ENCODE measurements at places on chromosomes 1 and 21.

DNA sequence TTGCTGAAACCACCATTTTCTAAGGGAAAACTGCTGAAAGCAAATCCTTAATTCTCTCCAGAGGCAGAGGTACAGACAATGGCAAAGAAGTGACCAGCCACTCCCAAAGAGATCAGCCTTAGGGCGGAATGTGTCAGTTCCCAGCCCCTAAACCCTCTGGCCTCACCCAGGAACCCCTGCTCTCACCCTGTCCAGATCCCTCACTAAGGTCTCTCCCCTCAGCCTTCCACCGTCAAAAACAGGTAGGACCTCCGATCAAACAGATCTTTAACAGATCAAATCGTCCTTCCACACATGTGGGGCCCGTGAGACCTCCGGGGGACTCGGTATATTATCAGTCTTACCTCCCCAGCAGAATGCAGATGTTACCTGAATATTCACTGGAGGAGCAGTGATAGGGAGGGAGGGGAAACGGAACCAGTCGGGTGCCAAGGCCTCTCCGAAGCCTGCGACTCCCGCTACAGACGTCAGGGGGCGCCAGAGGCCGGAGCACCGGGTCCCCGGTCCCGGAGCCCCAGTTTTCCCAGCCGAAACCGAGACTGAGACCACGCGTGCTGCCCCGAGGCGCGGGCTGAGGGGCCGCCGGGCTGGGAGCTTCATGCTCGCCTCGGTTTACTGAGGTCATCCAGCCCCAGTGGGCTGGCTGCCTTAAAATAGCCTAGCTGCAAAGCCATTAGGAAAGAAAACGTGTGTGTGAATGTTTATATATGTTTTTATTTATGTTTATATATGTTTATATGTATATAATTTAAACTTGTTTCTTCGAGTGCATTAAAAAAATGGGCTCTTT lies 23.6 kb downstream of the GPA33 start:
- DNase-seq: peak; percentile 78

- no peak for DNase-seq
These were observed 182.3 kb downstream of the KCTD3 start for GRCh38 chr1:215749414-215749813.

DNA sequence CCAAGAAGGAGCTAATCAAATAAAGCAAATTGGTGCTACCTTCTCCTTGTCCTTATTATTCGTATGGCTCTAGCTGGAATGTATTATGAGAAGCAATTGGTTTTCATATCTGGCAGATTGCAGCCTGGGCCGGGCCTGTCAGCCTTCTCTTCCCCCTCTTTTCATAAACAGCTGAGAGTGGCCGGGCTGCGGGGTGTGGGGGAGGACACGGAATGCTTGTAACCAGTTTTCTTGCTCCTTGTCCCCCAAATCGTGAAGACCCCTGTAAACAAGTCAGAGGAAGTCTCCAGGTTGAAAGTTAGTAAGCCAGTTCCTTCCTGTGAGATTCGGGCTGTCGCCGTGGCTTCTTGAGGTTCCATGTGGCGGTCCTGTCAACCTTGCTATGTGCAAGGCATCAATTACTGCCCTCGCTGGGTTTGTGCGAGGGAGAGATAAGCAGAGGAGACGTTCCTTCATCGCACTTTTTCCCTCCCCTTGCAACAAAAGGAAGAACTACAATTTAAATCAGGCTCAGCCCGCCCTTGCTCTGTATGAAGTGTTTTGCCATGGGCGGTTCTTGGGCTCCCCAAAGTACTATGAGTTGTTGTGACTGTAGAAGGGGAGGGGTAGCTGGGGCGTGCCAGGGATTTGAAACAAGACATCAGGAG lies 450.7 kb downstream of the CAMTA1 start:
- no peak for DNase-seq

GRCh38 chr1:33141781-33142180 lies 40.1 kb downstream of the TRIM62 start:
- DNase-seq: no peak

- DNase-seq: peak; percentile 76
These were observed 331.6 kb downstream of the SRGAP2C start for GRCh38 chr1:121516234-121516967.

DNA sequence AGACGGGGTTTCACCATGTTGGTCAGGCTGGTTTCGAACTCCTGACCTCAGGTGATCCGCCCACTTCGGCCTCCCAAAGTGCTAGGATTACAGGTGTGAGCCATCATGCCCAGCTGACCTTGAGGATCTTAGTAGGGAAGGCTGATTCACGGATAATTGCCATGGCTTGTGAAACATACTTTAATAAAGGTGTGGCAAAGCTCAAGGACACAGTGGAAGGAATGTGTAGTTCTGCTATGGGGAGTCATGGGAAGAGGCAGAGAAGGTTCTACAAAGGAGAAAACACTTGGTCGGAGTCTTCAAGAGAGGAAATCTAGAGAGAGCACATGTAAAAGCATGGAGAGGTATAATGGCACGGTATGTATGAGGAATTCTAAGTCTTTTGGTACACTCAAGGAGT lies 12.7 kb upstream of the PTCH2 start:
- DNase-seq: no peak

DNA sequence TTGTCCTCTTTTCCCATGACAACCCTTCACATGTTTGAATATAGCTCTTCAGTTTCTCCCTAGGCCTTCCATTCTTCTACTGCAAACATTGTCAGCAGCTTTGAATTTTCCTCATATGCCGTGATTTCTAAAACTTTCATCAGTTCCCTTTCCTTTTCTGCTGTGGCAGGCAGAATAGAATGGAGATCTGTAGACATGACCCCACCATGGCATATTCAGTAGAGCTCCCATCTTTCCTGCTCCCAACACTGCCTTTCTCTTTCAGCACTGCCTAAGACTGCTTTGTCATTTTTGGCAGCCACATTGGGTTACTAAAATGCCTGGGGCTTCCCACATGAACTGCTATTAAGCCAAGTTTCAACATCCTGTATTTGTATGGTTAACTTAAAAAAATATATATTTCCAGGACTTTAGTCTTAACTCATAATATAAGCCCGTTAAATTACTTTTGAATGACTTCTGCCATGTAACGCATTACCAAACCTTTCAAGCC lies 60.9 kb downstream of the TBX19 start:
- DNase-seq: peak; percentile 46

DNA sequence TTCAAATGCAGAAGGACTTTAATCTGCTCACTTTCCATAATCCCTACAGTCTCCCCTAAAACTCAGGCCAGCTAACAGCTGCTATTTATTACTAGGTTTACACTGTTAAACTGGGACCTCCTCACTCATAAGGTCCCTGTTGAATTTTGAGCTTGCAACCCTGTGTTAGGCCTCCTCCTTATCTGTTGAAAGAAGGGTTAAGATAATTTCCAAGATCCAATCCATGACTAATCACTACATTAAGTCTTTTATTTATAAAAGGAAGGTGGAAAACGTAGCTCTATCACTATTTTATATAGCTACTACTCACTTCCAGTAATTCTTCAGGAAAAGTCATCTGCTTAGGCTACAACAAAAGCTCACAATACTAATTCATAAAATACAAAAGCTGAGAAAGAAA lies 79.5 kb downstream of the EVI5 start:
- no peak for DNase-seq

GRCh38 chr1:205144751-205145150 lies 23.0 kb upstream of the RBBP5 start:
- DNase-seq: no peak

DNA sequence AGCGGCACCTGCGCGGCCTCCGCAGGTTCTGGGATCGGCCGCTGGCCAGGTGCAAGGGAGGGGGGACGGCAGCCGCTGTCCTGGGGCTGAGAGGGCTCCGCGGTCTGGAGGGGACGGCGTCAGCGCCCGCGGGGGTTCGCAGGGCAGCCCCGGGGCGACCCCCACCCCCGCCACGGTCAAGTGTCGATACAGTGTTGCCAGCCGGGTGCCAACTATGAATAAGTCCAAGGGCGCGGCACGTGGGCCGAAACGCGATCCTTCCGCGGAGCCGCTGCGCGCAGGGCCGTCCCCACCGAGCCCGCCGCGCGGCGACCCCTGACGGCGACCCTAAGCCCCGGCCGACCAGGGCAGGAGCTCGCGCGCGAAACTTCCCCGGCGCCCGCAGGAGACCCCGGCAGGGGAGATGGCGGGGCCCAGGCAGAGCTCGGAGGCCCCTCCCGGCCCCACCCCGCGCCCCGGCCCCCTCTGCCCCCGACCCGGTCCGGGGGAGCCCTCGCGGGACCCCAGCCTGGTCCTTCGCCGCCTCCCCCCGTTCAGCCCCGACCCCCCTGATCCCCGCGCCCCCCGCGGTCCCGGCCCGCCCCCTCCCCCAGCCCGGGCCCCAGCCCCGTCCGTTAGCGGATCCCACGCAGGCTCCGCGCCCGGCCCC lies 586 bp upstream of the AGPAT3 start:
- DNase-seq: peak; percentile 29

DNA sequence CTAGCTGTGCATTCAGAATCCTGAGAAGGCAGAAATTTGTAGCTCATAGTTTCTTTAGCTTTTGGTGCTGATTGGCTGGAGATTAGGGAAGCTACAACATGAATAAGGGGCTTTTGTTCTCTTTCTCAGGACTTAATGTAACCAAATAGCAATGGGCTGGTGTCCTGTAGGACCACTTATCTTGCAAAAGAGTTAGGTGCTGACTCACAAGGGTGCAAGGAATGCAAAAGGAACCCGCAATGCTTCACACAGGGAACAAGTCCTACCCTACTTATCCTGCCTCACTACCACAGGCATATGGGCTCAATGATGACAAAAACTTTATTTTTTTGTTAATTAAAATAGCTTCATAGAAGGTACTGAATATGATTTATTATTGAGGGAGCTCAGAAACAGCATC lies 541.5 kb downstream of the AMY1C start:
- DNase-seq: no peak

- DNase-seq: no peak
These were observed 136.7 kb upstream of the C1orf105 start for GRCh38 chr1:172283766-172284165.

- DNase-seq: no peak
These were observed 85.3 kb upstream of the SSX2IP start for GRCh38 chr1:84775535-84775920.

GRCh38 chr1:224185208-224185607 lies 2.2 kb downstream of the DEGS1 start:
- no peak for DNase-seq

DNA sequence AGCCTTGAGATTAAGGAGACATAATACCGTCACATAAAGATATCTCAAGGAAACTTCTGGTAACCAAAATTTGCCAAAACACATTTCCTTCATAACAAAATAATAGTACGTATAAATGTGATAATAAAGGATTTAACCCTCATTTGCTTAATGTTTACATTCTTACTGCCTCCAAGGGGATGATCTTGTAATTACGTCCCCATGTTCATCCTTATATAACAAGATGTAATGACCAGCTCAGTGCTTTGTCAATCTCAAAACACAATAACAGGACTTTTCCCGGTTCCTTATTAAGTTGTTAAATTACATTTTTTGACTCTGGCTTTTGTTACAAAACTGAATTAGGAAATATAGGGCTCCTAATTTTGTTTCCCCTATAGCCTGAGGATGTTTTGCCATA lies 41.3 kb upstream of the UHMK1 start:
- no peak for DNase-seq

- DNase-seq: no peak
These were observed 14.0 kb downstream of the RSPO1 start for GRCh38 chr1:37620707-37621106.

DNA sequence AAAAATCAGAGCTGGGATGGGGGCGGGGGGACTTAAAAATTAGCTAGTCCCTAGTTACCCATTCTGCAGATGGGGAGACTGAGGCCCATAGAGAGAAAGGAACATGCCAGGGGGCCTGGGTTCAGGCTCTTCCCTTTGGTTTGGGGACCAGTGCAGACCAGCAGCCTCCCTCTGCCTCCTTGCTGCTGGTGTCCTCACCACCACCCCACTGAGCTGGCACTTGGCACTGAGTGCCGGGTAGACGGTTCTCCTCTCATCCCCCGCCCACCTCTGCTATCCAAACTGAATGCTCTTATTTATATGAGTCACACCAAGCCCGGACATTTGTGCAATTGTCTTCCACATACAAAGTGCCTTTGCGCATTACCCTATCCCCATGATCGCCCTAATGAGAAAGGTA lies 39.2 kb downstream of the CAMK2N1 start:
- DNase-seq: no peak

DNA sequence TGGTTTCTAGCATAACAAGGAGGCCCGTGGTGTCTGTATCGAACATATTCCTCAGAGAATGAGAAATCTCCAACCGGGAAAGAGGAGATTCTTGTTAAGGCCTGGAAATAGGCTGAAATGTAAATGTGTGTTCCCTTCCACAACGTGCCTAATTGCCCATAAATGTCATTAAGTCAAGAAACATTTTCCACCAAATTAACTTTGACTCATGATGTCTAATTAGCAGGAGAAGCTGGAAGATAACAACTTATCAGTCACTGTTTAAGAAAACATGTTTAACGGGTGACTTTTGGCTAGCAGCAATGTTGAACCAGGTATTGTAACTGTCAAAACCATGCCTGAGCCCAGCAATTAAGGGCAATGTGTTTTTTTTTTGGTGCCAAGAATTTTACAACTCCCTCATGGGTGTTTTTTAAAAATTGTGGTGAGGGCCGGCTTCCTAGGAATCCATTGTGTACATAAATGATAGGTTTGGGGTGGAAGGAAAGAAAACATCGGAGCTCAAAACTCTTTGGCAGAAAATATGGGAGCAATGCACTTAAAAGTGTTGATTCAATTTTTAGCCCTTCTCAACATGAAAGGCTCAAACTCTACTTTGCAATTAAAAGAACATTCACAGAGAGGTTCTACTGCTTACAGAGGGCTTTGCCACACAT lies 67.0 kb downstream of the OLIG1 start:
- no peak for DNase-seq

DNA sequence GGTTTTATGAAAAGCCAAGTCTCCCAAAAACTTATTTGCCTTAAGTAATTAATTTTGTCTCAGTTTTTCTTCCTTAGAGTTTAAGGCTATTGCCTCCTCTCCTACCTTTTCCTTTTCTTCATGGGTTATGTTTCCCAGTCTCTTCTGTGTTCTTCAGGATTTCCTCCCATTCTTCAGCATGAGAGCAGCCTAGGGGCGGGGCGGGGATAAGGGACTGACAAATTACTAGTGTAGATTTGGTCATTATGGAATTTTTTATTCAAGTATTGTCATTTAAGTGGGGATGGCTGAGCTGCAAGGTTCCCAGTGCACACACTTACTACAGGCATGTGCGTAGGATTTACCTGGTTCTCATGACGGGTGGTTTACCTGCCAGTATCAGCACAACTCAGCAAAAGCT lies 35.2 kb upstream of the PIGV start:
- no peak for DNase-seq

- no peak for DNase-seq
These were observed 127.4 kb downstream of the FMN2 start for GRCh38 chr1:240219104-240219503.

- DNase-seq: no peak
These were observed 1.2 kb upstream of the SELENON start for GRCh38 chr1:25798666-25799351.

GRCh38 chr1:192557841-192558595 lies 17.6 kb upstream of the RGS1 start:
- DNase-seq: no peak

GRCh38 chr1:30756206-30756544 lies 1.4 kb downstream of the LAPTM5 start:
- no peak for DNase-seq

Measured in activated CD4-positive, alpha-beta T cell treated with anti-CD3 and anti-CD28 coated beads, Interleukin-2, amount 50 U/mL, for 16 hours (primary cell).